Activated CD8-positive, alpha-beta memory T cell treated with anti-CD3 and anti-CD28 coated beads for 4 hours (primary cell): ENCODE measurements at places on chromosomes 7 and 10.

DNA sequence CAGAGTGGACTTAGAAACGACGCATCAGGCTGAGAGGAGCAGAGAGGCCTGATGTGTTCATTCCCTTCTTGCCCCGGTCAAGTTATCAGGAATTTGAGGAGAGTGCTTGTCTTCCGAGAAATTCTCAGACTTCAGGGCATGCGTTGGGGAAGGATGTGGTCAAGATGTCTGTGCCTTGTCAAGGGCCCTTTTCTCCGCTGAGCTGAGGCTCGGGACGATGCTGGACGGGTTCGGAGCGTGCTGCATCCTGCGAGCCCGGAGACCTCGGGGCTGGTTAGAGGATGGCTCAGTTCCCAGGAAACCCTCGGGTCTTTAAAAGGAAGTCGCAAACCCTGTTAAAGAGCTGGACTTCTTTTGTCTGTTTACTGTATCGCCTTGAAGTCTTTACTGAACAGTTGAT lies 325.4 kb downstream of the ADARB2 start:
- DNase-seq: no peak

GRCh38 chr7:47335071-47335470 lies 246.8 kb downstream of the TNS3 start:
- DNase-seq: no peak

DNA sequence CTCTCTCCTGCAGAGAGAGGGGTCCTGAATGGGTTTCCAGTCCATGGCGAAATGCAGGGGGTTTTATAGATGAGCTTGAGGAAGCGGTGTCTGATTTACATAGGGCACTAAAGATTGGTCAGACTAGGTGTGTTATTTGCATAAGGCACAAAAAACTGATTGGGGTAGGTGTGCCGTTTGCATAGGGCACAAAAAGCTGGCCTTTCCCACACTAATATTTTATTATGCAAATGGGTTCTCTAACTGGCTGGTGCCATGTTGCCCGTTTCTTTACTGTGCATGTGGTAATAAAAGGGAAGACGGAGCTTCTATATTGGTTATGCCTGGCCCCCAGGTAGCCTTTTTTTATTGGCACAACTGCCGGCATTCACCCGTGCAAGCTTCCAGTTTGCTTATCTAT lies 50.2 kb downstream of the MALRD1 start:
- DNase-seq: no peak

- DNase-seq: no peak
Measured at GRCh38 chr7:66720561-66720960, 20.0 kb upstream of the RABGEF1 start.

DNA sequence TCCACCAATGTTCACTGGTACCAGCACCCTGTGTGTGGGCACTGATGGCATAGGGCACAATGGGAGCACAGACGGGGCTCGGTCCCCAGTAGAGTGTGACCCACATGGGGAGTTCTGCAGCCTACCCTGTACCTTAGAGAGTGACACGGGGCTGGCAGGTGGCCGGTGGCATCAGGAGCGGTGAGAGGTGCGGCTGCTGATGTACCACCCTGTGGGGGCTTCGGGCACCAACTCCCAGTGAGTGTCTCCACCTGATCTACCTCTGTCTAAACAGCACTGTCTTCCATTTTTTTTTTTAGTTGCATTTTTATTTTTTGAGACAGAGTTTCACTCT lies 4.1 kb downstream of the JAKMIP3 start:
- no peak for DNase-seq

DNA sequence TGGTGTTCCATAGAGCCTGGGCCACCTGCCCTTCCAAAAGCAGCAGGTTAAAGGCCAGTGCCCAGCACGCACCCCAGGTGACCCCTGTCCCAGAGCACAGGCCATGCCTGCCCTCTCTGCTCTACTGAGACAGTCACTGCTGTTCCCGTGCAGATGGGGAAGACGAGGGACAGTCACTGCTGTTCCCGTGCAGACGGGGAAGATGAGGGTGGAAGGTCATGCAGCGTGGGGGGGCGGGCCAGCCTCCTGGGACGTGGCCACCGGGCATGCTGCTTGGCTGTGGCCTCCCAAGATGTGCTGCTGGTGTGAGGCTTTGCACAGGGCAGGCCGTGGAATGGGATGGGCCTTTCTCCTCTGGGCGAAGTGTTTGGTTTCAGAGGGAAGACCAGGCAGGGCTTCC lies 18.4 kb downstream of the LRRC27 start:
- DNase-seq: no peak

DNA sequence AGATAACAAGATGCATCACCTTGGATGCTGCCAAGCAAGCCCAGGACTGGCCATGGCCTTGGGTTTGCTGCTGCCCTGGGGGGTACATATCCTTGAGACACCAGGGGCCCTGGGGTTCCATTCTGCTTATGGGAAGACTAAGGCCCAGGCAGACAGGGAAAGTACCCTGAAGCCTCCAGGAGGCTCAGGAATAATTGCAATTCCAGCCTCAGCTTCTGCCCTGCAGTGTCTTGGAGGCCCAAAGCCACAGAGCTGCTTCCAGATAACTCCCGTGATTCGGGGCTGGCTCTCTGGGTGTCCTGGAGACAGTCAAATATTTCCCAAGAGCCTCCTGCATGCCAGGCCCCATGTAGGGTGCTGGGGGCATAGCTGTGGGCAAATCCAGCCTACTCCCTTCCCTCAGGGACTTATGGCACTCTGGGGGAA lies 22.6 kb downstream of the MYL10 start:
- DNase-seq: no peak

- no peak for DNase-seq
Measured at GRCh38 chr7:19390795-19391194, 245.6 kb upstream of the FERD3L start.

- no peak for DNase-seq
Measured at GRCh38 chr7:128427289-128427891, 17.6 kb upstream of the IMPDH1 start.

DNA sequence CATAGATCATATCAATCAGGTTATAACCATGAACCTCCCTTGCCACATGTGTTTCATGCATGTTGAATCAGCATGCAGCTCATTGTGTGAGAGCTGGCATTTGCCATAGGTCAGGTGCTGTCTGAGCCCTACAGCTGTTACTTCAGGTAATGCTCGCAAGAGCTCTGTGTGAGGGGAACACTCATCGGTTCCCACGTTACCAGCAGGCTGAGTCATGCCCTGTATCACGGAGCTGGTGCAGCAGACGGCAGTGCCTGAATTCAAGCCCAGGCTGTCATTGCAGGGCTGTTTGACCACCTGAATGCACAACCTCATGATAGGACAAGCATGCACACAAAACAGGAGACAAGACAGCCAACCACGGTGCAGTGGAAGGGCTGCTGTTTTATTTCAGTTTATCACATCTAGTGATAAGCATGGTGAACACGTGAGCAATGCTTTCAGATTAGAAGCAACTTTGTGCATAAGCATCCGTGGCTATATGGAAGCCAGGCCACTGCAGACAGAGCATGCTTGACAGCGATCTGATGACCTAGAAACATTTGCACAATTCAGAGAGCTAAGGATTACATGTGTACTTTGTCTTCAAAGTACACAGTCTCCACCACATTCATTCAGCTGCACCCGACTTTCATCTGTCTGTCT lies 56.4 kb upstream of the PFKP start:
- no peak for DNase-seq

DNA sequence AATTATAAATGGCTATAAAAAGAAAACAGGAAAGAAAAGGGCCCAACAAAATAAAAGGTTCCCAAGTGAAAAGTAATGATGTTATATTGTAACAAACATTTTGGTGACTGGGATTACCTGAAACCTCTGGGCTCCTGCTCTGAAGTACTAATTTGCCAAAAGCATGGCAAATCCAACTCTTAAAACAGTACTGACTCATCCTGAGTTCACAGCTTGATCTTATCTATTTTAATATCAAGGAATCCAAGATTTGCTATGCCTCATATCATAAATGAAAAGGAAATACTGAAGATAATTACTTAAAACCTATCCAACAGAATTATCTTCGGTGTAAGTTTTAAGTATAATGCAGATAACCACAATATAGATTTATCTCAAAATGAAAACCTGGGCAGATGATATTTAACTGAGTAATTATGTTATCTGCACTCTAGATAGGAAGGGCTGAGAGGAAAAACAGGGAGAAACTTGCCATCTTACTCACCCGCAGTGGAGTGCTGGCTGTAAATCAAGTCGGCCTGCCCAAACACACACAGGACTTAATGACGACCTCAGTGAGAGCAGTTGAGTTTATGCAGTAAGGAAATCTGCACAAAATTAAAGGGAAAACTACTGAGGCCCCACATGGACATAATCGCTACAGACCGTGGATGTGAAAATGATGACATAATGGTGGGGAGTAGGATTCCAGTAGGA lies 48.4 kb downstream of the MPP7 start:
- DNase-seq: no peak

DNA sequence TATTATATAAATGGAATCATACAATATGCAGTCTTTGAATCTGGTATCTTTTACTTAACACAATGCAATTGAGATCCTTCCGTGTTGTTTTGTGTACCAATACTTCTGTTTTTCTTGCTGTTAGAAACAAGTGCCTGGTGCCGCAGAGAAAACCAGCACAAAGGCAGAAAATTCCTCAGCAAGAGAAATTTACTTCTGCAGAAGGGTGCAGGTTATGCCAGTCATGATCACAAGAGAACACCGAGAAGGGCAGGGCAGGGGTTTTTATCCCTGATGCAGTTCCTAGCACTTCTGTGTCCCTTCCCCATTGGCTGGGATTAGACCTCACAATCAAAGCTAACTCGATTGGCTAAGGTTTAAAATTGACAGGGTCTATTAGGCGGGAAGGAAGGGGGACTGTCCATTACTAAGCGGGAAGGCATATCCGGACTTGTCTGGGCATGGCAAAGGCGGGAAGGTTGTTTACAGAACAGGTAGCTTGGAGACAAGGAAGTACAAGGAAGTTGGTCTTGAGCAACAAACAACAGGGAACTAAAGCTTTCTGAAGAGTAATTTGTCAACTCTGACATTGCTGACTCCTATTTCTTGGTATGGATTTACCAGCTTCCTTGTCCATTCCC lies 2.4 kb upstream of the ZNF33B start:
- DNase-seq: no peak

- no peak for DNase-seq
Measured at GRCh38 chr10:11870900-11871400, 47.8 kb downstream of the PROSER2 start.

DNA sequence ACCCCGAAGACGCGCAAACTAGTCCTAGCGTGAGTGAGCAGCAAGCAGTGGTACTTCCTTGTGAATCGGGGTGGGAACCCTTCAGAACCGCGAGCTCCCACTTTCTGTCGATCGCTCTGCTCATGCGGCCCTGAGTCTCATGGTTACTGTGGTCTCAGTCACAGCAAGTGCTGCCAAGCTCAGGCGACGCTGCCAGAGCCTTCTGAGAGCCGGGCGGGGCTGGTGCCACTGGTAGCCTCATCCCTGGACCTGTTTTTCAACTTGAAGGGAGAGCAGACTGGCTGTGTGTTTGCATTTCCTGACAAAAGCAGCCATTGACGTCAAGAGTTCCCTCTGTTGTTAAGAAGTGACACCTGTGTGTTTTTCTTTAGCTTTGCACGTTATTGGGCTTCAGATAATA lies 32.9 kb upstream of the BHLHA15 start:
- no peak for DNase-seq

DNA sequence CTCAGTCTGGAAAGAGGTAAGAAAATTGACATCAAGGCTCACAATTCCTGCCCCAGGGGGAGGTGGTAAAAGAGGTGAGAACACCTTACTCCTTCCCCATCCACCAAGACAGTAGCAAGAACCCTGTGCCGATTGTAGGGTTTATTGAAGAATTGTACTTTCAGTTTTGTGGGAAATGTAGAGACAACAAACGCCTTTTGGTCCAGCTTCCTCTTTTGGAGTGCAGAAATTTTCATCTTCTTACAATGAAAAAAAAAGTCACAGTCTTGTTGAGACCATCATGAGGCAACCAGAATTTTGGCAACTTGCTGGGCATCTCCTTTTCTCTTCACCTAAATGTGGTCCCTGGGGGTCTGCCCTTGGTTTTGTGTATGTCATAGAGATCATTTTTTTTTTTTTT lies 217.7 kb downstream of the TMEM178B start:
- no peak for DNase-seq

DNA sequence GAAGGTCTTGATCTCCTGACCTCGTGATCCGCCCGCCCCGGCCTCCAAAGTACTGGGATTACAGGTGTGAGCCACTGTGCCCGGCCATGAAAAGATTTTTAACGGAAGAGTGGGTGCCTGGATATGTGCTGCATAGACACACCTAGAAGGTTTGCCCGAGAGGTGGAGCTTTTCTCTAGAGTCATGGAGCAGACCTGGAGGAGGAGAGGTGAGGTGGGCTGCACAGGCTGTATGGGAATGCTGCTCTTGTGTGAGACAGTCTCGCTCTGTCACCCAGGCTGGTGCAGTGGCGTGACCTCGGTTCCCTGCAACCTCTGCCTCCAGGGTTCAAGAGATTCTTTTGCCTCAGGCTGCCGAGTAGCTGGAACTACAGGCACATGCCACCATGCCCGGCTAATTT lies 103.3 kb downstream of the ACTR3B start:
- DNase-seq: no peak

DNA sequence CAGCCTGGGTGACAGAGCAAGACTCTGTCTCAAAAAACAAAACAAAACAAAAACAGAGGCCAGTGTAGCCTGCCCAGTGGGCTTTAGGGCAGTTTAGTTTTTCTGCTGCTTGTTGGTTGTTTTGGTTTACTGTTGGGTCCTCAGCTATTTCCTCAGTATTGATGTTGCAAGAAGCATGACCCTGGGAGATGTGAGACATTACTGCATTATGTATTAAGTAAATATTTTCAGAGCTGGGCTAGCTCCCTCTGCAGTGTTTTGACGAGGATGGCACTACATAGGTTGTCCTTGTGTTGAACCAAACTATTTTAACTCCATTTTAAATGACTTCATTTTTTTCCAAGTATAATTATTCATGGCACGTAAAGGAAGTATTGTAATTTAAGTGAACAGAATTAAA lies 4.8 kb downstream of the AKAP9 start:
- DNase-seq: no peak

GRCh38 chr10:129730993-129731325 lies 233.1 kb downstream of the EBF3 start:
- DNase-seq: no peak

- DNase-seq: no peak
Measured at GRCh38 chr7:15245831-15246230, 316.0 kb downstream of the AGMO start.

DNA sequence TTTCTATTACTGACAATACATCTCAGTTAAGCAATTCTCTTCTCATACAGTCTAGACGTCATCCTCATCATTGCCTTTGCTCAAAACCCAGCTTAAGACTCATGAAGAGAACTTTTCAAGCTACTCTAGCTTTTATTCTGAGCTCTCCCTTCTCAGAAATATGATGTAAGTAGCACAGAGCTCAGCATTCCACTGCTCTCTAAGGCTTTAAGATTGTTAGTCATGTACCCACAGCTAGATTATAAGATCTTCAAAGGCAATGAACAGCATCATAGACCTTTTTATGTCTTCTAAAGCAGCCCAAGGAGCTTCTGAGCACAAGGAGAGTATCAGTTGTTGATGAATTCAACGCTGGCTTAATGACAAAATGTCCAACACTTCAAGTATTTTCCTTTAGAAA lies 119.3 kb downstream of the NRP1 start:
- DNase-seq: no peak

GRCh38 chr7:51356849-51357516 lies 40.4 kb upstream of the COBL start:
- no peak for DNase-seq

- no peak for DNase-seq
Measured at GRCh38 chr7:2126621-2127020, 106.1 kb downstream of the MAD1L1 start.
